Stimulated activated CD8-positive, alpha-beta memory T cell treated with anti-CD3 and anti-CD28 coated beads, Interleukin-4, amount 100 ng/mL, for 1 hour (primary cell): ENCODE measurements at places on chromosomes 4 and X.

DNA sequence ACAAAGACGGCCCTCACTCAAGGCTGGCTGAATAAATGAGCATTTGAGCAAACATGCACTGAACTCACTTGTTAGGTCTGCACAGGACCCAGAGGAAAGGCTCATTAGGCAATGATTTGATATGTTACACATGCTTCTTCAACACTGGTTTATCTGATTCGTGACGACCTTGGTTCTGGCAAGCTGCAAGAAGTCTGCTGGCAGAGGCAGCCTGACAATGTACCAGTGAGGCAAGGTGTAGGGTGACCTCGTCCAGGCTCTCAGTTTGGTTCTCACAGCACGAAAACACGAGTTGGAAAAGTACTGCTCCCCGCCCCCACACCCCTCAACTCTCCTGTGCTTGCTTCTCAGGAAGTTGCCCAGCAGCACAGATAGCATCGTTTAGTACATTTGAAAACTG lies 63.1 kb upstream of the CITED1 start:
- DNase-seq = no peak

DNA sequence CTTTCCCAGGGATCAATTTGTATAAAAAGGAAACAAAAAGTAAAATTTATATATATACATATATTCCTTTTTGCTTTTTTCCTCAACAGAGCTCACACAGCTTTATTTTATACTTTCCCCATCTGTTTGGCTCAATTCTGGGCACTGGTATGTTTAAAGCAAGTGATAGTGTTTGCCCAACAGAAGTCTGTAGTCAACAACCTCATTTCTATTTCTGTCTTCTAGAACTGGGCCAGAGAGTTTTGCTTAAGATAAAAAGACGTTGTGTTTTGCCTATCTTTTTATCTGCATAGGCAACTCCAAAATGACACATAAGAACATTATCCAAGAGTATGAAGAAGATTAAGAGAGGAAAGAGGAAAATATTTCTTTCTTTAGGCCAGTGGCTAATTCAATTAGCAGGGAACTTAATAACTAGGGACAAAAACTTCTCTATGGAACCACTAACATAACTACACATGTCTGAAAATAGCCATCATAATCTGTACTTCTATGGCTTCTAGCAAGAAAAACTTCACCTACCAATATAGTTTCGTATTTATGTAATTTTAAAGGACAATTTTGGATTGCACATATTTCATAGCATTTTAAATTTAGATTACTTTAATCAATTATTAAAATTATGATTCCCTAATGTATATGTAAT lies 1300.5 kb downstream of the ARAP2 start:
- DNase-seq = no peak

DNA sequence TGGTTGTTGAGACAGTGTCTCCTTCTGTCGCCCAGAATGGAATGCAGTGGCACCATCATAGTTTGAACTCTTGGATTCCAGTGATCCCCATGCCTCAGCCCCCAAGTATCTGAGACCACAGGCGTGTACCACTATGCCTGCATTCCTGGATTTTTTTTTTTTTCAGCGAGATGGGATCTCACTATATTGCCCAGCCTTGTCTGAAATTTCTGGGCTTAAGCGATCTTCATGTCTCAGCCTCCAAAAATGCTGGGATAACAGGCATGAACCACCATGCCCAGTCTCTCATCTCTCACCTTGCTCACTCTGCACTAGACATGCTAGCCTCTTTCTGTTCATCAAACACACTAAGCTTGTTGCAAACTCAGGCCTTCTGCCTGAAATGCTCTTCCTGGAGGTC lies 104.1 kb downstream of the UBE2K start:
- no peak for DNase-seq

- no peak for DNase-seq
These were observed 274.6 kb downstream of the ANKRD50 start for GRCh38 chr4:124437853-124438495.

DNA sequence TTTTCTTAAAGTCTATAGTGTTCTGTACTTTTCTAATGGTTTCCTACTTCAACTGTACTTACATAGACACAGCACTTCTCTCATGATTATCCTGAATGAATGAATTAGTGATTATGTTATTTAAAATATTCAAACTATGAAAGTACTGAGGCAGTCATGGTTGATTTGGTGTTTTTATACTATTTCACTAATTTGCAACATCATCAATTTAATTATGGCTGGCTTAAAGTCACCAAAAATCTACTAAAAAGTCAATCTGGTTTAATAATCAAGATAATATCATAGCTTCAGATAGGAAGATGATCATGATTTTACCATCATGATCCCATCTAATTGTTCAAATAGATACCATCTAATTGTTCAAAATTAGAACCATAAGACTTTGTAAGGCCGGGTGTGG lies 16.8 kb upstream of the TMEM131L start:
- no peak for DNase-seq

GRCh38 chr4:116838609-116839008 lies 246.8 kb downstream of the TRAM1L1 start:
- DNase-seq = no peak

DNA sequence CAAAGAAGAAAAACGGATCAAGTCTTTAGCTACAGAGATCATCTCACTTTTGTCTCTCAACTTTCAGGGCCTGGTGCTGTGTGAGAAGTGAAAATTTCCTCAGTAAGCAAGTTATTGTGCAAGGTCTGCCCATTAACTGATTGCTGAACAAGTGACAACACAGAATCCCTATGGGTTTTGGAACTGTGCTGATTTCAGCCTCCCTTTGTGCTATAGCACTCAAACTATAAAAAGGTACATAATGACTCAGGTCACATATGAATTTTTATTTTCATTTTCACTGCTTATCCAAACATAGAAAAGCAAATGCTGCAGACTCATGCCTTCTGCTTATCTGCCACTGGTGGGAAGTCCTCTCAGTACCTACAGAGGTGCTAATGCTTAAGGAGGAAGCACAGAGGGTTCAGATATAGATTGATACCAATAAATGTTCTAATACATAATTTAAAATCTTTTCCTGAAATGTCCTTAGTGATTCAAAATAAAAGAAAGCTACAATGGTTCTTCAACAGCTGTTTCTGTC lies 576.2 kb upstream of the CT83 start:
- DNase-seq = no peak

DNA sequence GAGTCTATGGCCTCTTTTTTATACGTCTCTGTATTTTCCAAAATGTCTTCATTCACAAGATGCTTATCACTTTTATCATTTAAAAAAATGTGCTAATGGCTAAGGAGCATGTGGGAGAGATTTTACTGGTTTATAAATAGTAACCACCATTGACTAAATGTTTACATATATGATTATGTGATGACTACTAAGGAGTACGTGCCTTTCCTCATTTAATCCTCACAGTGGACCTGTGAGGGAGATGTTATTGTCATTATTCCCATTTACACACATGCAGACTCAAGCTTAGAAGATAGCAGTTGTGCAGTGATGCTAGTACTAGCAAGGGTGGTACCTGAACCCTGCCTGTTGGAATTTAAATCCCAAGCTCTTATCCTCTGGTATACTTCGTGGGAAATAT lies 2.4 kb downstream of the SRD5A3 start:
- DNase-seq = no peak

GRCh38 chr4:174266416-174266815 lies 17.1 kb downstream of the FBXO8 start:
- no peak for DNase-seq

- DNase-seq = no peak
These were observed 25.8 kb upstream of the RNF150 start for GRCh38 chr4:141159027-141159426.

DNA sequence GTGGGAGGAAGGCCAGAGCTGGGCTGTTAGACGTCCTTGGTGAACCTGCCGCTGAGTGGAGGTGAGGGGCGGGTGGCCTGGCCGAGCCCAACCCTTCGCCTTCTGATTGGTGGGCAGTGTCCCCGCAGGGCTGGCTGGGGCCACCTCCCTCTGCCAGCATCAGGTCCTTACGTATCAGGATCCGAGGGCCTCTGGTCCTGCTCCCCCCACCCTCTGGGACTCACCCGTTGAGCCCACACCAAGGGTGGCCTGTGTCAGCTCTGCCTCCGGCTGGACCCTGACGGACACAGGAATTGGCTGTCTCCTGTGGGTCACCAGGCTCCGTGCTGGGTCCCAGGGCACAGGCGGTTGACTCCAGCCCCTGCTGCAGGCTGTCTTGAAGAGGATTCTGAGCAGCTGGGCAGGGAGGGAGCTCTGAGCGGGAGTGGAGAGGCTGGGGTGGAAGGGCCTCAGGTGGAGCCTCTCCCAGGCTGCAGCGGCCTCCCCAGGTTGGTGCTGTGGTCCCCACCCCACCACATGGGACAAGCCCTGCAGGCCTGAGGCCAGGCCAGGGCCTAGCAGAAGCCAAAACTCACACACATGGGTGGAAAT lies 58.4 kb upstream of the NKX1-1 start:
- no peak for DNase-seq

DNA sequence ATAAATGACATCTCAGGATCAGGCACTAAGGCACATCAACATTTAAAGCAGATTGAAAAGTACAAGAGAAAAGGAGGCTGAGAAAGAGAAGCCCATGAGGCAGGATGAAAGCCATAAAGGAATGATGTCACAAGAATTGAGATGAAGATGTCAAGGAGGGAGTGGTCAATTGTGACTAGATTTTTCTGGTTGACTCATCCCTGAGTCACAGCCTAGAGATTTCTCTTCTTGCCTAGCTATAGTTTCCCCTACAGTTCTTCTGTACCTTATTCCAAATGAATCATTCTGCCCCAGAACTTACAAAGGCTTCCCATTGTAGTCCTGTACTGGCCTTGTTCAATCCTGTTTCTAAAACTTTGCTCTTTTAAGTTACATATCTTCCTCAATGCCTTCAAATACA lies 3.4 kb upstream of the USP53 start:
- DNase-seq = no peak

- no peak for DNase-seq
These were observed 5.3 kb upstream of the AGA start for GRCh38 chr4:177447417-177448004.

DNA sequence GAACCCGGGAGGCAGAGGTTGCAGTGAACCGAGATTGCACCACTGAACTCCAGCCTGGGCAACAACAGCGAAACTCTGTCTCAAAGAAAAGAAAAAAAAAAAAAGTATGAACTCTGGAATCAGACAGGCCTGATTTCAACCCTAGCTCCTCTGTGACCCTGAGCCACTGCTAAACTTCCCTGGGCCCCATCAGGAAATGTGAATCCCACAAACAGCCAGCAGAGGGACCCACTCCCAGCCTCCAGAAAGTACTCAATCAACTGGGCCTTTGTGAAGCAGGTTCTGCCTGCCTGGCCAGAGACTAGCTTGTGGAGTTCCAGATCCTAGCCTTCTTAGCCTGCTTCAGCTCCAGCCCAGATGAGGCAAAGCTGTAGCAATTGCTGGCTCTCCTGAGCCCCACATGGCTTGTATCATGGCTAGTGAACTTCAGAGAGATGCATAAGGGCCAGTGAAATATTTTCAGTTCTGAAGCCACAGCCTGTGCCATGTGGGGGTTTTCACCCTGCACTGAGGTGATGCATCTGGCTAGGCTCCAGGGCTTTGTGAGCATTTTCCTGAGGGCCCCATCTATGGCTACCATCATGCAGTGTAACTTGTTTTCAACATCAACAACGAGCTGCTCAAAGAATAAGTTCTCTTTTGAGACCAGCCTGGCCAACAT lies 7.2 kb upstream of the IDS start:
- no peak for DNase-seq

DNA sequence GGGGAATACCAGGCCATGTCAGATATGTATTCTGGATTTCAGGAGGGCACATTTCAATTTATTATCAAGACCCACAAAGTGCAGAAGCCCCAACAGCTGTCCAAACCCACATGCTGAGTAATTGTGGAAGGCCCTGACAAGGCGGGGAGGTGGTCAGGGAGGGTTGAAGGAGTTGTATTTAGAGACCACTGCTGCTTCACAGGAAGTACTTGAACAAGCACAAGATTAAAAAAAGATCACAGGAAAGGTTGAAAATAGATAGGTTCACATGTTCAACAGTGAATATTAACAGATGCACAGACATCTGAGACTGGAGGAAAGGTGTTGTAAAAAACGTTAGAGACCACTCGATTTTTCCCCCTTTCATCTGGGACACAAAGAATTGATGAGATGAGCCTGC lies 17.9 kb downstream of the ATP8A1 start:
- no peak for DNase-seq

- no peak for DNase-seq
These were observed 40.8 kb downstream of the PSAPL1 start for GRCh38 chr4:7393601-7394575.

DNA sequence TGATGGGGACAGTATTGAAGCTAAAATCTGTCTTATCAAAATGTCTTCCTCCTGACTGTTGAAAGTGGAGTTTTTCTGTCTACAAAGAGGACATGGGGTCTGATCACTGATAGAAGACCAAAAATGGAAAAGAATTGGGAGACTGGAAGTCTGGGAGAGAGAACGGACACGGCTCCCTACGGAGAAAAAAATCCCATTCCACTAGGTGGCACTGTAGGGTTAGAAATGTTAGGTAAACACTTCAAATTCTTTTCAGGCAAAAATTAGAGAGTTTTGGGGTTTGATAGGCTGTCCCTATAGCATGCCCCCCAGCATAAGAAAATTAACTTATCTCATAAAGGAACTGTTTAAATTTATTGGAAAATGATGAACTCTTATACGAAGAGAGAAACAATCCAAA lies 200.5 kb downstream of the FAM133A start:
- DNase-seq = no peak

- no peak for DNase-seq
These were observed 34.5 kb upstream of the PLA2G12A start for GRCh38 chr4:109764376-109764775.

GRCh38 chr4:37884855-37885487 lies 5.9 kb upstream of the TBC1D1 start:
- no peak for DNase-seq

DNA sequence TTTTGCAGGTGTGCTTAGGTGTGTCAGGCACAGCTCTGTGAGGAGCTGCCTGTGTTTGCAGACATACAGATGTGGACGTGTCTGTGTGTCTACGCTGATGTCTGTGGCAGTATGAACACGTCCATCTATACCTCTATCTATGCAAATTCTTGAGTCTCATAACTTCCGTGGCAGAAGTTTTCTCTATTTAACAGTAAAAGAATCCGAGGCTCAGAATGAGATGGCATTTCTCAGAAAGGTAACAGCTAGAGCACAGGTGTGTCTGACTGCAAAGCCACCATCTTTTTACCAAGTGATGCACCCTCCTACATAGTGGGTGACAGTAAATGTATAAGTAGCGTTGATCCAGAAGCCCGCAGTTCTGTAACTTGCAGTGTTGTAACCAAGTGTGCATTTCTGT lies 39.9 kb upstream of the CYP4V2 start:
- no peak for DNase-seq

GRCh38 chrX:124005228-124005627 lies 43.7 kb downstream of the STAG2 start:
- DNase-seq = no peak

GRCh38 chrX:68827848-68828624 lies 785 bp upstream of the EFNB1 start:
- DNase-seq = peak; percentile 52
